ENCODE measurements at places on chromosomes 3 and 15.

DNA sequence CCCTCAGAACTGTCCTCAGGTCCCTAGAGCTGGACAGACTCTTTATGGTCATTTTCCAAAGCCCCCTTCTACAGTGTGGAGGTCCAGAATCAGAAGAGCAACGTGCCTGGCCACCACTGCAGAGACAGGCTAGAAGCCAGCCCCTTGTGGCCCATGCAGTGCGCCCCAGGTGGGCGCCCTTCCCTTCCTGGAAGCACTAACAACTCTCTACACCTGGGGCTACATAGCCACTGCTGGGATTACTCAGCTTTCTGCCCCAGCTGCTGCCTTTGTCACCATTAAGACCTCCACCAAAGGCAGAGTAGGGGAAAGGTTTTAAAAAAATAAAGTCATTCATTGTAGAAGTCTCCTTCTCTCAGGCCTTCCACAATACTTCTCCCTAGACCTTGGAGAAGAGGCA, 2.3 kb downstream of the RASGRP1 start:
- no peak for DNase-seq

DNA sequence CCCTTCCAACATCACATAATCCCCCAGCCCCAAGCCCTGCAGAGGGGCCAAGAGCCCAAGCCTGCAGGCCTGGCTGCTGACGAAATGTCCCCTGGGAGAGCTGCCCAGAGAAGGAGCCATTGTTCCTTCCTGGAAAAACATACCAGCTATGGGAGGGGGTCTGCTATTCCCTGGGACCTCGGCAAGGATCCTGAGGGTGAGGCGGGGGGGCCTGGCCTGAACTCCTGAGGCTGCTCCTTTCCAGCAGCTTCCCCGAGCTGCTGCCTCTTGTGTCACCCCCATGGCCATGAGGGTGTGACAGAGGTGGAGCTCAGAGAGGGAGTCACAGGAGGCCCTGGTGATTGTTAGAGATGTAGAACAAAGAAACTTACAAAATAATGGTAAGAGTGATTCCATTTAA, 12.9 kb downstream of the LOXL1 start:
- no peak for DNase-seq

- DNase-seq, result no peak
Measured at GRCh38 chr3:42229942-42230688, 35.9 kb downstream of the CCK start.

- no peak for DNase-seq
Measured at GRCh38 chr3:115518100-115518852, 105.0 kb upstream of the GAP43 start.

DNA sequence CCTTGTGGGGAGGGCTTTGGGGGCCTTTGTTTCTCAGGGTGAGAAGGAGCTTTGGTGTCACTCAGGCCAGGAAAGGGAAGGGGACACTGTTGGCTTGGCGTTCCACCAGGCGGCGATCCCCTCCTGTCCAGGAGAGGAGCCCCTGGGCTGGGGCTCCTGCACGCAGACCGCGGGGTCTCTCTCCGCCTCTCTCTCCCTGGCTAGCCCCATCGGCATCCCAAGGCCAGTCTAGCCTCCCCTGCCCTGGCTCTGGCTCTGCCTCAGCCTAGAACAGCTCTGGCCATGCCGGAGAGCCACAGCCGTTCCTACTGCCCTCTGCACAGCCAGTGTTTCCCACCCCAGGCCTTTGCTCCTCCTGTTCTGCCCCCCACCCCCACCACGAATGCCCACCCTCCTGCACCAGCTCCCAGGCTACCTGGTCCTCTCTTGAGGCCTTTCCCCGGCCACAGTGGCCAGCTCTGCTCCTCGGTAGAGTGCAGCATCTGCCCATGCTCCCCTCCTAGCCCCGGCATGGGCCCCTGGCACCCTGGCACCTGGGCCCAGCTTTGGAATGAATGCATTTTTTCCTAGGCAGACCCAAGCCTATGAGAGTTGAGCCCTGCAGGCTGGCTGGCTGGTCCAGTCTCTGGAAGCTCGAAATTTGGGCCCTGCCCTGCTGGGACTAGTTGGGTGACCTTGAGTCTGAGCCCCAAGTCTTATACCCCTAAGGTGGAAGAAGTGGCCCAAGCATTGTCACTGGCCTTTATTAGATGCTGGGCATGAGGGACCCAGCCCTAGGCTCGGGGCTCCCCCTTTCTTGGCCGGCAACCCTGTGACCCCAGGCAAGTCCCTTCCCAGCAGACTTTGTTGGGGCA, 2.4 kb downstream of the PLXNA1 start:
- no peak for DNase-seq

- DNase-seq, result no peak
Measured at GRCh38 chr3:150828997-150829396, 66.0 kb upstream of the SIAH2 start.

Data from activated CD4-positive, CD25-positive, alpha-beta regulatory T cell (primary cell).